ENCODE measurements at places on chromosomes 3 and 15.

- DNase-seq, result no peak
Observed at GRCh38 chr3:148330542-148330941, 367.2 kb upstream of the AGTR1 start.

DNA sequence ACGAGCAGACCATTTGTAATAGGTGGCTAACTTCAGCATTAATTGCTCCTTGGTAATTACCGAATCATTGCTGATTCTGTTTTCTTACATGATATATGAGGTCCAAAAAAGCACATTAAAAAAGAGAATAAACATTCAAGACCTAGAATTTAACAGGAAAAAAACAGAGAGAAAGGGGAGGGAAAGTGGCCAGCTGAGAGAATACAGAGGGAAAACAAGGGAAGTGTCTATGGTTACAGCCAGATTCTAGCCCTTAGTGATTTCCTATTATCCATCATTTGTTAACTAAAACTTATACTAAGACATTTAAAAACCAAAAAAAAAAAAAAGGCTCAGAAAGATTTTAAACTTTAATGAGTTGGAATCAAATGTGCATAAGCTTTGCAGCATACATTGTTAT, 168.7 kb downstream of the LRTM1 start:
- DNase-seq, result no peak

- DNase-seq, result no peak
Observed at GRCh38 chr15:73081321-73081958, 29.2 kb downstream of the NEO1 start.

DNA sequence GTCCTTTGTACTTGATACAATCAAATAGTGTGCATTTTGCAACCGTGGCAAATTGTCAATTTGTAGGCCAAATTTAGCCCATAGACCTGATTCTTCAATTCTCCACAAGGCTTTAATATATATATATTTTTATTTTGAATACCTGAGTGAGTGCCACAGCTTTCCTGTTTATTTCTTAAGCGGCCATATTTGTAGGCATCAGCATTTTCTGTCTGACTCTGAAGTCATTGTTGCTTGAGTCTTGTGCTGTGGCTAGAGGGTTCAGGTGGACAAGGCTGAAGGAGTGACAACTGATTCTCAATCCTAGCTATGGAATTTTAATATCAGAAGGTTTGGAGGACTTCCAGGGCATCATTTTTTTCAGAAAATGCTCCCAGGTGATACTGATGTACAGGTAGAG, 75.6 kb upstream of the NAALADL2 start:
- no peak for DNase-seq

GRCh38 chr3:179151474-179151873, 3.3 kb downstream of the PIK3CA start:
- no peak for DNase-seq

Data from natural killer cell (primary cell).